SK-N-SH (cell line): ENCODE measurements at places on chromosomes 6 and 20. TPM values are rescaled to one million over a fixed set of nuclear protein-coding genes. Genes with fewer than 3 reads are reported as not detected.

GRCh38 chr20:1933465-1933870, 38.3 kb downstream of the SIRPA start:
- peak; percentile 76 for DNase-seq

GRCh38 chr6:32785781-32786533, 22.6 kb upstream of the HLA-DQB2 start:
- DNase-seq, result peak; percentile 37

DNA sequence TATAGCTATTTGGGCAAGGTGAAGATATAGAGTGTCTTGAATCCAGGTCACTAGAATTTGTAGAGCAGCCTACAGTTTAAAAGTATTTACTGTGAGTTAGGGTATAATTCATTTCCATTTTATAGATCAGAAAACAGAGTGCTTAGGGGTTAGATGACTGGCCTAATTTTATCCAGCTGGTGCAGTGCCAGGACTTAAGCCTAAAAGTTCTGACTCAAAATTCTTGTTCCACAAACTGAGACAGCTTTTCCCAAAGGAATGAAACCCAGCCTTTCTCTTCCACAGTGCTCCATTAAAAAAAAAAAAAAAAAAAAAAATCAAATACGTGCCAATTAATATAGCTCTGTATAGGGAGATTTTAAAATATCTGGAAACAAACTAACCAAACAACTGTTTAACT, 441.0 kb upstream of the MARCKS start:
- no peak for DNase-seq

- no peak for DNase-seq
Observed at GRCh38 chr6:144757299-144757698, 472.2 kb downstream of the UTRN start.

DNA sequence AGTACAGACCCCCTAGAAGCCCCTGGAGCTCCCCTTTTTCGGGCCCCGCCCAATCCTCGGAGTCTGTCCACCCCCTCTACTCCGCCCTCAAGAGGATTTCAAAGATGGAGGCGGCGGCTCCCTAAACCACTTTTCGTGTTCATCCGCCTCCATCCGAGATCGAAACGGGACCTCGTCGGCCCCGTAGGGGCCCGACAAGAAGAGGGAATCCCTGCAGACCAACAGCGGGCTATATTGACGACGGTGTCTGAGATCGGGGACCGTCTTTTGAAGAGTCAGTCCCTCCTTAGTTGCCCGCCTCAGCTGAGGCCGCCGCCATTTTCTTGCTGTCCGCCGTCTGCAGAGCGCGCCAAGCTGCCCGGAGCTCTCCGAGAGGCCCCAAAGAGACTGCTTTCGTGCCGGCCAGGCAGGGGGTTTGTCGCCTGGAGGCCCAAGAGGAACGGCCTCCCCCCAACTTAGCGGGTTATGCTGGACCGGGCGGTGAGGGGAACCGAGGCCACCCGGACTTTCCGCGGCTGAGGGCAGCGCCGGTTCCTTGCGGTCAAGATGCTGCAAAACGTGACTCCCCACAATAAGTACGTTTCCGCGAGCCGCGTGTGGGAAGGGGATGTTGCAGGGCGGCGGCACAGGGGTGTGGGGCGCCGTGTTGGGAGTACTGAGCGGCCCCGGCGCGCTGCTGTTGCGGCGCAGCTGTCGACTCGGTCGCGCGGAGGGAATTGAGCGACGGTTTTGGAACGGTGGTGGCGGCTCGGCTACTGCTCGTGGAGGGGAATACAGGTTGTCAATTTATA, 4.2 kb downstream of the BRD2 start:
- peak; percentile 78 for DNase-seq

DNA sequence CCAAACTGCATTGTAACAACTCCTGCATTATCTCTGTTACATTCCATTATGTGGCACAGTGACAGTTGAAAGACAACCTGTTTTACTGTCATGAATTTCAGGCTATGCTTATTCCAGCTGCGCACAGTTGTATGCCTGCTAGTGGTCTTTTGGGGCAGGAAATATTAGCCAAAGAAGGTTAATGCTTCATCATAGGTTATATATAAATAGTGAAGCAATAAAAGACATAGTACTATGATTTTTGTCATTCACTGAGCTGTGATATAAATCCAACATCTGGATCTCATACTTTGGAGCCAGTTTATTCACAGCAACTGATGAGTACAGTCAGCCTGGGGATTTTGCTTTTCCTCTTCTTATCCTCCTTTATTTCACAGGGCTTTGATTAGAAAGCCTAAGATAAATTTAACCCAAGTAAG, 55.6 kb downstream of the FILIP1 start:
- no peak for DNase-seq

DNA sequence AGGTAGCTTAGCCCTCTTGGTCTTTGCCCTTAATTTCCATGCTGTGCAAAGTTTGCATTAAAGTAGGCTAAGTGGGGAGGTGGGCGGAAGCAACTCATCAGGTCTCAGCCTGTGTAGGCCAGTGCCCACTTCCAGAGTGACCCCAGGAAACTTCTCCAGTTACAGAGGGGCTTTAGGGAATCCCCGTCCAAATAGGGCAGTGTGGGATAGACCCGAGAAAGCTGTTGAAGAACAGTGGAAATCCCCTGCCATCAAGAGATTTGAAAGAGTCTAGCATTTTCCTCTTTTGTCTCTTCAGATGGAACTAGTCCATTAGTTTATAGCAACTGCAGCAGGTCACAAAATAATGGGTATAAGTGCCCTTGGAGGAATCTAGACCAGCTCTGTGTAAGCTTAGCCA, 20.2 kb downstream of the SF3B5 start:
- DNase-seq, result no peak

DNA sequence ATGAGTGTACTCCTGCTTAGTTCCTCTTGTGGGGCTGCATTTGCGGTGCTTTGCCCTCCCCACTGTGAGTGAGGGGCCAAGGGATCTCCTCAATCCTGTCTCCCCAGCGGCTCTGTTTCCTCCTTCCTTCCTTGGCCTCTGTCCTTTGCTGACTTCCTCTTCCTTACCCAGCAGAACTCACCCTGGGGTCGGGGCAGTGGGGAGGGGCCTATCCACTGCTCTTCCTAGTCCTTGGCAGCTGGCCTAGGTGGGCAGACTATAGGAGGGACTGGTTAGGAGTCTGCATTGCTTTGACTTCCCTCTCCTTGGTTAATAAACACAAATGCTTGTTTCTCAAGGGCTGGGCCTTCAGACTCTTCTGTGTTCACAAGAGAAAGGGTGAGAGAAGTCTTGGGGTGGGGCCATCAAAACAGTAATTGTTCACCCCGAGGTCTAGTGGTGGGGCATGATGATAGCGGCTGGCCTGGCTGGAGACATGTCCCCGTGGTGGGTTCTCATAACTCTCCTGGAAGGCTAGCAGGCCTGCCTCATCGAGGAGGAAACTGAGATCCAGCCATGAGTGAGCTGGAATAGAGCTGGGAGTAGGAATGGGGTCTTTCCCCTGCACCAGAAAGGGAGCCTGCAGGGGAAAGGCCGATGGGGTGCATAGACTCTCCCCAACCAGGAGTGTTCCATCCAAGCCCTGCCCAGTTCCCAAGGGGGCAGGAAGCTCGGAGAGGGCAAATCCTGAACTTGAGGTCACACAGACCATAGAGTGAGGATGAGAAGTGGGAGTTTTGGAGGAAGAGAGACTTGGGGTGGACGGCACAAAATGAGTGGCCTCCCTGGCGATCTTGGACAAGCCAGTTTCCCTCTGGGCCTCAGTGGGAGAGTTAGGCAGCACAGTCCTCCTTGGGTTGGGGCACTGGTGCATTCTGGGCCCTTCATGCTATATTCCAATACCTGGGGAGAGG, 12.7 kb downstream of the FAM110A start:
- DNase-seq, result no peak

- no peak for DNase-seq
Observed at GRCh38 chr6:71103130-71103529, 146.3 kb upstream of the B3GAT2 start.

- DNase-seq, result no peak
Observed at GRCh38 chr6:39289490-39289889, 24.7 kb downstream of the KCNK17 start.

DNA sequence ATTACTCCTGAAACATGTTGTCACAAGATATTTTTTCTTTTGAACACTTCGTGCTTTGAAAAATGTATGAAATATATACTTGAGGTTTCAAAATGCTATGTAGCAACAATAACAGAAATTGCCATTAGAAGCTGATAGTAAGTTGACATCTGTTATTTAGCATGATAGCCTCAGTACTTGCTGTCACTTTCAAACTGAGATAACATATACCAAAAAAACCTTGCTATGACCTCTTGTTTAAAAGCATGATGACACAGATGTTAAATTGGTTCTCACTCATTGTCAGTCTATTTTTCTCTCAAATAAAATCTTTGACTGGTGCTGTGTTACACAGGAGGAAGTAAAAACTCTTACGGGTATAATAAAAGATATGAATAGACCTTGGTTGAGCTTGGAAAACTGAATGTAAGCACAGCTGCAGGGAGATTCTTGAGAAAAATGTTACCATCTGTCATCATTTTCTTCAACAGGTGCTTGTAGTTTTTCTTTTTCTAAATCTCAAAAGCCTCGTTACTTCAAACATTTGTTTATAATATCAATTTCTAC, 18.6 kb downstream of the MOXD1 start:
- DNase-seq, result no peak

GRCh38 chr6:80154160-80154559, 47.7 kb downstream of the BCKDHB start:
- DNase-seq, result peak; percentile 2

- DNase-seq, result no peak
Observed at GRCh38 chr6:25332655-25333071, 53.5 kb downstream of the CARMIL1 start.

DNA sequence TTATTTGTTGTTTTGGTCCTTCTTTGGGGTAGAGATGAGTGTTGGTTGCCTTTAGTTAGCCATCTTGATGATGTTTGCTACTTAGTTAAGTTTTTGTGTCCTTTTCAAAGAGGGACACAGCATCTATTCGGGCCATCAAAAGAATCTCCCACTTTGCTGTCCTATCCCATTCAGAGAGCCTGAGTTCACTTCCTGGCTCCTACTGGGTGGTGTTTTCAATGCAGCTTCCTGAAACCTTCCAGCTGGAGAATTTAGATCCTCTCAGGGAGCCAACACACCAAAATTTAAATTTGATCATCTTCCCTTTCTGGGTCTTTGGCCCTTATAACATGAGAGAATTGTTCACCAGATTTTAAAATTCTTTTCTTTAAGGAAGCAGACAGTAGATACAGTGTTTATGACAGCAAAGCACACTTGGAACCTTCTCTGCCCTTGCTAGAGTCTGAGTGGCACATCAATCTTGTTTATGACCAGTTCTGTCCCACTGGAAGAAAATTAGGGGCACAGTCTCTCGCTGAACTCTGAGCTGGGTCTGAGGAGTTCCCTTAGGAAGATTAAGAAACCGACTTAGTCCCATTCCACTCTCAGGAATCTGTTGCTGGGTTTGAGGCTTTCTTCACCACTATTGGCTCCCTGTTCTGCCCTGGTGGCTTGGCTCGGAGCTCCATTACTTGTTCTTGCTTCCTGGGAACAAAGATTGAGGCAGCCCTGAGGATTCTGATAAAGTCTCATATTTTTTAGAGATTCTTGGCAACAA, 115.5 kb downstream of the CCDC170 start:
- DNase-seq, result no peak

DNA sequence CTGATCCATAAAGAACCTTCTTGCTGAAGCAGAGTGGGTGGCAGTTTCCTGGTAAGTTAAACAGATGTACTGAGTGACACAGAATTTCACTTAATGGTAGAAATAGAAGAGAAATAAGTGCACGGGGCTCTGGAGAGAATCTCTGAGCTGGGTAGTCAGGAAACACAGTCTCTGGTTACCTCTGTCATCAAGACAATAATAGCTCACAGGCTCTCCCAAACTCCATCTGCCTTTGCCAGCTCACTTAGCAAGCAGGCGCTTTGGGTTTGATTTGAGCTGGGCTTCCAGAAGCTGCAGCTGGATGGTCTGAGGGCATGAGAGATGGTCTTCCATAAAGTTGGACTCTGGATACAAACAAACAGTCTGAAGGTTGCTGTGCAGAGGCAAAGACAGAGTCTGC, 39.6 kb upstream of the PRSS35 start:
- no peak for DNase-seq

DNA sequence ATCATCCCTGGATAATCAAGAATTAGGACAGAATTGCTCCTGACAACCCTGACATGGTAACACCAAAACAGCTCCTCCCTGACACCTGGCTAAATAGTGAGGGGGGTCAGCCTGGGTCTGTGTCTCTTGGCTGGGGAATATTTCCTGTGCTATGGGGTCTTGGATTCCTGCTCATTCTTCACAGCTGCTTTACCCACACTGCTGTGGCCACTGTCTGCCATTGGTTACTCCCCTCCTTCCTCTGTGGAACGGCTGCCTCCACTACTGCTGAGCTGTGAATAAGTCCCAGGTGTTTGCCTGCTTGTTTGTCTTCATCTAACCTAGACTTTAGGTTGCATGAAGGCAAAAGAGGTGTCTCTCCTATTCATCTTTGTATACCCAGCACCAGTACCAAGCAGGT, 33.9 kb upstream of the TXLNB start:
- no peak for DNase-seq

DNA sequence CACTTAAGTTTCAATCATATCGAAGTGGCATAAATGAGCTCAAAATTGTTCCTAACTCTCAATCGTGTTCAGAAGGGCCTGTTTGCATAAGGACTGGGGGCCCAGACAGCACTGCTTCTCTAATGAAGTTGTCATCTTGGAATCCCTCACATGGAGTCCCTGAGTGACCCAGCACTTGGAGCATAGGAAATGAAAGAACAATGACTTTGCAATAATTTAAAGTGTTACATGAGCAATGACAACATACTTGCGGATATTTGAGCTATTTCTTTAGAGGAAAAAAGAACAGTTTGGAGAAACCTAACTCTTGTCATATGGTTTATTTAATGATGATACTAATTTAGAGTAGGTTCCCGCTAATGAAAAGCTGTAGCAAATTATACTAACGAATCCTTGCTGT, 239.9 kb downstream of the TSHZ2 start:
- no peak for DNase-seq

GRCh38 chr6:36285797-36286196, 15.9 kb downstream of the PNPLA1 start:
- DNase-seq, result no peak

TMEM151B gene
- 0.05 and 0.10 TPM in 2 replicates for polyA plus RNA-seq

PNLDC1 gene
- polyA plus RNA-seq, result not detected in 2 replicates

ASXL1 gene
- 36.6 and 44.7 TPM in 2 replicates for polyA plus RNA-seq

CCM2L gene
- not detected in 2 replicates for polyA plus RNA-seq

CGA gene
- polyA plus RNA-seq, result 0.10 and 0.18 TPM in 2 replicates

TREM2 gene
- not detected in 2 replicates for polyA plus RNA-seq

TSPO2 gene
- not detected in 2 replicates for polyA plus RNA-seq

TRIM38 gene
- polyA plus RNA-seq, result 0.62 and 0.88 TPM in 2 replicates

HTR1B gene
- 0.63 and 0.76 TPM in 2 replicates for polyA plus RNA-seq

DXO gene
- polyA plus RNA-seq, result 25.3 and 27.1 TPM in 2 replicates

BTNL2 gene
- not detected in 2 replicates for polyA plus RNA-seq
